ENCODE measurements at places on chromosomes 12 and 14.

GRCh38 chr14:28754209-28754985 lies 12.2 kb upstream of the FOXG1 start:
- no peak for DNase-seq

DNA sequence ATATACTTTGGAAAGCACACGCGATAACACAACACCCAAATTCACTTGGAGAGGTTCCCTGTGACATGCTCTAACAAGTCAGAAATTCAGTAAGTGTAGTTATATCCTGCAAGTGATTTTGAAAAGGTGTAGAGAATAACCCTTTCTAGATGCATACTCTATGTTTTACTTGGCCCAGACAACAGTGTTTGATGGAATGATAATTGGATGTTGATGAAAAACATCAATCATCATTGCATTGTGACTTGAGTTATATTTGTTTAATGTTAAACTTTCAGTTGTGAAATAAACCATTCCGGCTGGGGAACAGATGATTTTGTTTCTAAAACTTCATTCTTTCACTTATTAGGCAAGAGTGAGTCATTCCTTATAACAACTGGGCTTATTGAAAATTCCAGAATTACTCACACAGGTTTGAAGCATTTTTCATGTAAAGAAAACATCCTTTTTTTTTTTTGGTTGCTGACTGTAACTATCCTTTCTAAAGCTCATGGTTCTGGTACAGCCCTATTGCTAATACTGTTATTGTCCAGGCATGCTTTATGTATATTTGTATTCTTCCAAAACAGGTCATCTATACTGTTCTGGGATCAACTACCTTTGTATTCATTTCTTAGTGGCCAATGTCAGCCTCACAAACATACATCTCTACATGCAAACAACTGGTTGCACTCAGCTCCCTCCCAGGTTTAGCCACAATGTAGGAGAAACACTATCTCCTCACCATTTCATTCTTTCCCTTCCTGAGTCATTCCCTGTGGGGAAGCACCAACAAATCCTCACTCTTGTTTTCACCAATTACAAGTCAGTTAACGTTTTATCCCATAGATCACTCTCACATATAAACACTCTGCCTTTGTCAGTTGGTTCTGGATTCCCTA lies 121.2 kb upstream of the LRIG3 start:
- no peak for DNase-seq

DNA sequence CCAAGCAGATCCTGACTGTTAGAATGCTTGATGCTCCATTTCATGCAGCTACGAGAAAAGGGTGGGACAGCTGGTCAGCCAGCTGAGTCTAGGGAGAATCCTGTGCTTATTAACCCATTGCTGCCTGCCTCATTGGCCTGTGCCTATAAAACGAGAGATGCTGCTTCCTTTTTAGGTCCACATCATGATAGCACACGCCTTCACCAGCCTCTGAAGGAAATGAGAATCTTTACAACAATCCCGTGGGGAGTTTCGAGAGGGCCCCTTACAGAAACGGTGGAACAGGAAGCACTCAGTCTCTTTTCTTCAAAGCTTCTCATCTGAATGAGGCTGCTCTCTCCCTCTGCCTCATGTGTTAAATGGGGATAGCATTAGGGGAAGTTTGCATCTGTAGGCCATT lies 147.3 kb upstream of the RFLNA start:
- DNase-seq: no peak

DNA sequence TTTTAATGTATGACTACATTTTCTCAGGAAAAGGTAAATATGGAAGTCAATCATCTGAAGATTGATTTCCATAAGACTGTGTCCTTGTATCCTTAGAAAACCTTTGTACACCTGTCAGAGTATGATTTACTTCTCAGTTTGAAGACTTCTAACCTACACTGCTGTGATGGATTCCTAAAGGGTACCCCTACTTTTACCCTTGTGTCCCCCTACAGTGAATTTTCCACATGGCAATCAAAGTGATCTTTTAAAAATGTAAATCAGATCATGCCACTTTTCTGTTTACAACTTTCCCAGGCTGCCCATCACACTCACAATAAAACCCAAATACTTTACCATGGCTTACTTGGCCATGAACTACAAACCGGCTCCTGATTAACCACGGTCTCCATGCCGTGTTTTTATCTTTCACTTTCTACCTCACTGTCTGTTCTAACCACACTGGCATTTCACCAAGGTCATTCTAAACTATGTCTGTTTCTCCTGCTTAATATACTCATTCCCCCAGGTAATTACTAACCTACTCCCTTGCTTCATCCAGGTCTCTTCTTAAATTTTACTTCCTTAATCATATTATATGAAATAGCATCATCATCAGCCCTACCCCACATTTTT lies 8.1 kb downstream of the DNAI7 start:
- DNase-seq: no peak

DNA sequence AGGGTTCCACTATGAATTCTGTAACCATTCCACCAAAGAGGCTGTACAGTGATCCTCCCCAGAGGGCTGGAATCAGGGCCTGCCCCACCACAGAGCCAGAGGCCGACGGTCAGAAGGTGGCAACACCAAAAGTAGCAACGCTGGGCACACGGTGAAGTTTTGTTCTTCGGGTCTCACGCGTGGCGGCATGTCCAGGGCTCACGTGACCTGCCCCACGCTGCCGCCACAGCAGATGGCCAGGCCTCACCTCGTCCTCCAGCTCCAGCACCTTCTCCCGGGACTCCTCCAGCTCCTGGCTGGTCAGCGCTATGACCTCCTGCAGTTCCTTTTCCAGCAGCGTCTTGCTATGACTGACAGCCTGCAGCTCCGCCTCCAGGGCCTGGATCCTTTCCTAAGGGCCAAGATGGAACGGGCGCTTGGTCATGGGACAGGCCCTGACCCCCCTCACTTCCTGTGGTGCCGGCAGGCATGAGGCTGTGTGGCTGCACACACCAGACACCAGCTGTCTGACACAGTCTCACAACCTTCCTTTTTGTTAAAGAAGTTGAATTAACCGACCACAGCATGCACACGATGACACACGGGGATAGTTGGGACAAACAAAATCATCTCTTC lies 22.4 kb upstream of the ANKLE2 start:
- DNase-seq: no peak

DNA sequence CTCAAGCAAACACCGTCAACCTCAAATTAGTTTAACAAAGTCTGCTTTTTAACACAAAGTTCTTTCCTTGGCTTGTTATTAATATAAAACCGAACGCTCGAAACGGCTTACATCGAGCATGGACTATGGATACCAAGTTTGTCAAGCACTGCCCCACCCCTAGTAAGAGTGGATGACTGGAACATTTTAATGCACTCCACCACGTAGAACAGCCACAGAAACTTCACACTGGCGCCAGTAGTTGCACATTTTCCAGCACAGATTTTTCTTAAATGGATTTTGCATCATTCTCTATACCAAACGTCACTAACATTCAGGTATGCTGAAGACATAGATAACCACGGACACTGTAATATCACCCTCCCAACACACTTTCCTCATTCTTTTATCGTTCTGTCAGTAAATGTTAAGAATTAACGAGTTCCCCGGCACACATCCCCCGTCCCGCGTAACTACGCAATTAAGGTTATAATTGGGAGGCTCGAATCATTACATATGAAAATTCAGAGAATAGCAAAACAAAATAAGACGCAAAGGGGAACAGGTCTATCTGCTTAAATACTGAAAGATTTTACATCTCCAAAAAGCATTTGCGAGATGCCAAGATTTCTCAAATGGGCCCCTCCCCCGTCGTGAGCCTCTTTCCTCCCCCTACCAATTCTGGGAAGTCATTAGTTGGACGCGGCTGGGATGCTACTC lies 990 bp downstream of the FERMT2 start:
- DNase-seq: no peak

DNA sequence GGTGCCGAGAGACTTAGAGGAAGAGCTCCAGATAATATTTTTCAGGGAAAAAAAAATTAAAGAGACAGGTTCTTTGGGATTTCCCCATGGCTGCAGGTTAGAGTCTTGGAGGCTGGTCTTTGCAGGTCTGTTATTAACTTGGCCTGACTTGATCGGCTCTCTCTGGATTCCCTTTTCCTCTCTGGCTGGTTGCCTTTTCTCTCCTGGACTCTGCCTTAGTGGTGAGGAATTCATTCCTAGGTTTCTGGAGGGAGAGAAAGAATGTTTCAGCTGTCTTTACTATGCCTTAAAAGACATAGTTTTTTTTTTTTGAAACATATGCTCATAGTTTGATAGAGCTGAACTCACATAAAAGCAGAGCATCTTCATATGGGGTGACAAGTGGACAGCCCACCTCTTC lies 336.3 kb downstream of the BMP4 start:
- no peak for DNase-seq

GRCh38 chr12:112992541-112993398 lies 14.5 kb downstream of the OAS2 start:
- no peak for DNase-seq

GRCh38 chr12:26599096-26599695 lies 233.8 kb downstream of the ITPR2 start:
- DNase-seq: no peak

DNA sequence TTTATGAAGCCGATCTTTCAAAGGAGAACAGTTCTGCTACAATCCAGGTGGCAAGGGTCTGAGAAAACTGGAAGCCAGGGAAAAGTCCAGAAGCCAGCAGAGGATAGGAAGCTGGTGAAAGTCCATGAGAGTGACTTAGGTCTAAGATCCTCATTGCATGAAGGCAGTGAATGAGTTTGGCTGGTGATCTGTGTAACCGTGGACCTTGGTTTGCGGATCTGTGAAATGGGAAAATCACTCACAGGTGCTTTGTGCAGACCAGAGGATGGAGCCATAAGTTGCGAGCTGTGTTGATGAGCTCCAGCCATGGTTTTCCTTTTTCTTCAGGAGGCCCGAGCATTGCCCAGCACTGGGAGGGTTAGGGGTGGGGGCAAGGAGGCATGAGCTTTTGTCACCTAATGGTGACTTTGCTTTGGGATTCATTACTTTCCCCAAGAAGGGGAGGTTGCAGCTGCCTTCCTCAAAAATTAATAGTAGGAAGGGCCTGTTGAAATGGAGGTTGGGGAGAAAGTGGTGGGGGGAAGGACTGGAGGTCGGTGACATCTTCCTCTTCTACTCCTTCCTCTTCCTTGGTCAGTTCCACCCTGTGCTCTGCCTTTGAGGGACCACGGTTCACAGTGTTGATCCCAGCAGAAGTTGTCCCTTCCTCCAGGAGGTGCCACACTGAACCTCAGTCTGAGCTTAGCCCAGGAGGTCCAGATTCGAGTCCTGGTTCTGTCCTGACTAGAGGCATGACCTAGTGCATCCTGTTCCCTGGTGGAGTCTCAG lies 20.3 kb upstream of the SERPINA6 start:
- no peak for DNase-seq

DNA sequence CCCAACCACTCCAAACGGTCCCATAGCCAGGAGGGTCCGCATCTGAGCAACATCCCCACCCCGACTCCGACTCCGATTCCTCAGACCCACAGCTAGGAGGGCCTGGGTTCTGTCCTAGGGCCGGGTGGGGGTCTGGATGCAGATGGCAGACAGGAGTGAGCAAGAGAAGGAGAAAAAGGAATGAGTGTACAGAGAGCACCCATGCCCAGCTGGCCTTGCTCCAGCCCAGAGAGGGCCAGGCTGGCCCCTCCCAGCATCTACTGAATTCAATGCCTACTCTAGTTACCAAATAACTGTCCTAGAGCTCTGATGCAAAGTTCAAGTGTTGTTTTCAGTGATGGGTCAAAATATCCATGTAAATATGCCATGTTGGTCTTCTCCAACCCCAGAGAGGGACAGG lies 40.8 kb downstream of the VDR start:
- no peak for DNase-seq
